ENCODE measurements at places on chromosomes 16 and 17. TPM values are rescaled to one million over a fixed set of nuclear protein-coding genes. Genes with fewer than 3 reads are reported as not detected.

- H3K27ac ChIP-seq = peak overlapping the region; percentile 97
- no peak for DNase-seq
These were observed 332 bp upstream of the VPS25 start for GRCh38 chr17:42772945-42773289.

DNA sequence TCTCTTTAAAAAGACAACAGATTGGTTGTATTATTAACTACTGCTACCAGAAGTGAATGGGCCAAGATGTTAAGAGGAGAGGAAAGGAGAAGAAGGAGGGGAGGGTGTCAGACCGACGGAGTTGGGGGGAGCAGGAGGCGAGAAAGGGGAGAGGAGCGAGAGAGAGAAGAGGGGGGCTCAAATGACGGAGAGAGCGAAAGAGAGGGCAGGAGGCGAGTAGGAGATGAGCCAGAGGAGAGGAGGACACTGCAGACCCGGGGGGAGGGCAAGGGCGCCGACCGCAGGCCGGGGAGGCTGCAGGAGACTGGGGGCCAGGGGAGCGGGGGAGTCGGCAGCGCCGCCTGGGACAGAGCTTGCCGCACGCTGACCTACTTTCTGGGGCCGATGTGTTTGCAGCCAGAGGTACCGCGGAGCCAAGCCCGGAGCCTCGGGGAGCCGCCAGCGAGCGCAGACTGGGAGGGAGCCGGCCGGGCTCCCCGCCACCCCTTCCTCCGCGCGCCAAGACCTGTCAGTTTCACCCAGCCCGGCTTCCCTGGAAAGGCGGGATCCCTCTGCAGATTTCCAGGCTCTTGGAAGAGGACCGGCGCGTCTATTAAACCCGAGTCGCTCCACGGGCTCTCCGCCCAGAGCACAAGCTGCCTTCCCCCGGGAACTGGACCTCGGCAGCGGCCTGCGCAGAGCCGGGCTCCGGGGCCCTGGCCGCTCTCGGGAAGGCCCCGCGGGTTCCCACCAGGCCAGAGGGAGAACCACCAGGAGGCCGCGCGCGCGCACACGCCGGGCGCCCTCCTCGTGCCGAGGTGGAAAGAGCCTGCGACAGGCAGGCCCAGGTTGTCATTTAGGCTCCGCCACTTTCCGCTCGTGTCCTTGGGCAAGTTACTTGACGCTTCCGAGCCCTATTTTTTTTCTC is 74.6 kb downstream of the CMC2 start:
- H3K27me3 ChIP-seq = peaks cover 55% of the 10 kb centered on the region
- DNase-seq = peak; percentile 36
- H3K36me3 ChIP-seq = no peaks in the 10 kb centered on the region
- peaks cover 7% of the 10 kb centered on the region for H3K4me1 ChIP-seq
- peak overlapping the region; percentile 70 for H3K4me3 ChIP-seq

SULT1A1 gene
- 20.9 TPM for total RNA-seq

GRCh38 chr16:21281698-21282389 is 3.8 kb upstream of the CRYM start:
- H3K36me3 ChIP-seq = no peaks in the 10 kb centered on the region
- H3K27ac ChIP-seq = no peak overlapping the region
- H3K4me3 ChIP-seq = peak overlapping the region; percentile 1
- H3K27me3 ChIP-seq = peaks cover 23% of the 10 kb centered on the region

C16orf74 gene
- total RNA-seq = 0.42 TPM

GRCh38 chr16:47213761-47214440 is 70.2 kb upstream of the NETO2 start:
- no peak overlapping the region for H3K4me3 ChIP-seq
- H3K4me1 ChIP-seq = no peaks in the 10 kb centered on the region
- no peak overlapping the region for H3K27ac ChIP-seq
- no peak for DNase-seq
- H3K36me3 ChIP-seq = peaks cover 7% of the 10 kb centered on the region

GRCh38 chr16:4257646-4258556 is 14.9 kb downstream of the TFAP4 start:
- H3K27ac ChIP-seq = no peak overlapping the region
- no peak for DNase-seq
- no peak overlapping the region for H3K4me3 ChIP-seq
- no peaks in the 10 kb centered on the region for H3K4me1 ChIP-seq
- no peaks in the 10 kb centered on the region for H3K27me3 ChIP-seq

DNA sequence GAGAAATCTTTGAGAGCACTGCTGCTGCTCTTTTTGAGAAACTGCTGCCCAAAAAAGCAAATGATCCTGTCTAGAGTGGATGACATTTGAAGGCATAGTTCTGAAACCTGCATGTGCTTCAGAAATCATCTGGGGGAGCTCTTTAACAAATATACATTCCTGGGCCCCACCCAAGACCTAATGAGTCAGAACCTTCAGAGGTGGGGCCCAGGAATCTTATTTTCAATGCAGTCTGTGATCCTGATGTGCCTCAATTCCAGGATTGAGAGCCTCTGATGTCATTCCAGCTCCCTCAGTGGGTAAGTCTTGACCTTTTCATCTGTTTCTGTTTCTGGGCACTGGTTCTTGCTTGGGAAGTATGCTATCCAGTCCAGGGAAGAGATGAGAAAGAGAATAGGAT is 42.3 kb downstream of the HNF1B start:
- H3K36me3 ChIP-seq = peaks cover 74% of the 10 kb centered on the region
- no peak overlapping the region for H3K4me3 ChIP-seq
- no peak overlapping the region for H3K27ac ChIP-seq
- no peak for DNase-seq
- H3K27me3 ChIP-seq = no peaks in the 10 kb centered on the region

GRCh38 chr17:47806026-47806912 is 15.3 kb downstream of the OSBPL7 start:
- no peak overlapping the region for H3K4me3 ChIP-seq
- H3K36me3 ChIP-seq = peaks cover 8% of the 10 kb centered on the region
- peaks cover 21% of the 10 kb centered on the region for H3K4me1 ChIP-seq

DNA sequence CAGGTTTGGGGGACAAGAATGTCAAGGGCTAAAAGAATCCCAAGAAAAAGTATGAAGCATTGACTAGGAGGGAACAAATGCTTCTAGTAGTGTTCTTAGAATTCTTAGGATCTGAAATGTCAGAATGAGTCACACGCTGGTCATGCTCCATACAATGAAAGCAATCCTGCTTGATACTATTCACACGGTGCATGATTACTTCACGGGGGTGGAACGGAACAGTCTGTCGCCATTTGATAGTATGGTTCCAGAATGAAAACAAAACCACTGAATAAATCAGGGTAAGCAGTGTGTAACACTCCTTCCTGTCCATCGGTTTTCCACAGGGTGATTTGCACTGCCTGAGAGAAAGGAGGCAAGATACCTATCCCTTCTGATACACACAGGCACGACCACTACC is 22.9 kb upstream of the YWHAE start:
- H3K4me3 ChIP-seq = no peak overlapping the region
- peaks cover 2% of the 10 kb centered on the region for H3K4me1 ChIP-seq
- no peak for DNase-seq
- peaks cover 15% of the 10 kb centered on the region for H3K36me3 ChIP-seq
- H3K27me3 ChIP-seq = no peaks in the 10 kb centered on the region

DNA sequence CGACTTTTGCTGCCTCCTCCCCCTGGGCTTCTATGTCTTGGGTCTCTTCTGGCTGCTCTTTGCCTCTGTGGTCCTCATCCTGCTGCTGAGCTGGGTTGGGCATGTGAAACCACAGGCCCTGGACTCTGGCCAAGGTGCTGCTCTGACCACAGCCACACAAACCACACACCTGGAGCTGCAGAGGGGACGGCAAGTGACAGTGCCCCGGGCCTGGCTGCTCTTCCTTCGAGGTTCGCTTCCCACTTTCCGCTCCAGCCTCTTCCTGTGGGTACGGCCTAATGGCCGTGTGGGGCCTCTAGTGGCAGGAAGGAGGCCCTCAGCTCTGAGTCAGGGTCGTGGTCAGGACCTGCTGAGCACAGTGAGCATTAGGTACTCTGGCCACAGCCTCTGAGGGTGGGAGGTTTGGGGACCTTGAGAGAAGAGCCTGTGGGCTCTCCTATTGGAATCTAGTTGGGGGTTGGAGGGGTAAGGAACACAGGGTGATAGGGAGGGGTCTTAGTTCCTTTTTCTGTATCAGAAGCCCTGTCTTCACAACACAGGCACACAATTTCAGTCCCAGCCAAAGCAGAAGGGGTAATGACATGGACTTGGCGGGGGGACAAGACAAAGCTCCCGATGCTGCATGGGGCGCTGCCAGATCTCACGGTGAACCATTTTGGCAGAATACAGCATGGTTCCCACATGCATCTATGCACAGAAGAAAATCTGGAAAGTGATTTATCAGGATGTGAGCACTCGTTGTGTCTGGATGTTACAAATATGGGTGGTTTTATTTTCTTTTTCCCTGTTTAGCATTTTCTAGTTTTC is 2.3 kb downstream of the GP1BA start:
- H3K4me1 ChIP-seq = peaks cover 9% of the 10 kb centered on the region
- H3K27ac ChIP-seq = peak overlapping the region; percentile 81
- DNase-seq = no peak
- no peak overlapping the region for H3K4me3 ChIP-seq
- no peaks in the 10 kb centered on the region for H3K27me3 ChIP-seq

DNA sequence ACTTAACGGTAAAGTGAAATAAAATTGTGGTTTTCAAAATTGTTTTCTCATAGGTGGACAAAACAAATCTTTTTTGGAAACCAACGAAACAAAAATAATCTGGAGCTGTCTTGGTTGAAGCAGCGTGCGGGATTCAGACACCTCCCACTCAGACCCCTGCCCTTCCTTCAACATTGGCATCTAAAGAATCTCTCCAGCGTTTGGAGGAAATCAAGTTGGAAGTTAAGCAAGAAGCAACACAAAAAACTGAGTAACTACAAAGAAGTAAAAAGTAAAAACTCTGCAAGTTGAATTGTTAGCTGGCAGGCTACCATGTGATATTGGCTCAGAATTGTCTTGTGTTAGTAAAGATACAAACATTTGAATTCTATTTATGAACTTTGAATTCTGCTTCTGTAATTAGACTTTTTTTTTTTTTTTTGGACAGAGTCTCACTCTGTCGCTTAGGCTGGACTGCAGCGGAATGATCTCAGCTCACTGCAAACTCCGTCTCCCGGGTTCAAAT is 361.0 kb upstream of the PMFBP1 start:
- peaks cover 9% of the 10 kb centered on the region for H3K36me3 ChIP-seq
- no peak for DNase-seq
- H3K4me1 ChIP-seq = no peaks in the 10 kb centered on the region
- no peaks in the 10 kb centered on the region for H3K27me3 ChIP-seq
- no peak overlapping the region for H3K4me3 ChIP-seq

DNA sequence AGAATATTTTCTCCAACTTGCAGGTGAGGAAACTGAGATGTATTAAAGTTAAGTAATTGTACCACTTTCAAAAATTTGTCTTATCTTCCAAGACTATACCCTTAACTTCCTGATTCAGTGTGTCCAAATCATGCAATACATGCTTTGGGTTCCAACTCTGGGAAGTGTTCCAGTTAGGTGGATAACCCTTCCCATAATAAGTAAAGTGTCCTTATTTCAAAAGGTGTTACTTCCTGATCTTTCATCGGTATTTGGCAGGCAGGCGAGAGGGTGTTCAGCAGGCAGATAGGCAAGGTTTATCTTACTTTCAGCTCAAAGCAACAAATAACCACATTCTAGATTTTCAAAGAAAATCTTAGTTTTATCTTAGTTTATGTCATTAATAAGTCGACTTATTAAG is 46.3 kb upstream of the ARHGAP44 start:
- peaks cover 2% of the 10 kb centered on the region for H3K36me3 ChIP-seq
- no peak for DNase-seq
- no peak overlapping the region for H3K4me3 ChIP-seq
- peaks cover 26% of the 10 kb centered on the region for H3K4me1 ChIP-seq
- H3K27me3 ChIP-seq = no peaks in the 10 kb centered on the region
- no peak overlapping the region for H3K27ac ChIP-seq

DNA sequence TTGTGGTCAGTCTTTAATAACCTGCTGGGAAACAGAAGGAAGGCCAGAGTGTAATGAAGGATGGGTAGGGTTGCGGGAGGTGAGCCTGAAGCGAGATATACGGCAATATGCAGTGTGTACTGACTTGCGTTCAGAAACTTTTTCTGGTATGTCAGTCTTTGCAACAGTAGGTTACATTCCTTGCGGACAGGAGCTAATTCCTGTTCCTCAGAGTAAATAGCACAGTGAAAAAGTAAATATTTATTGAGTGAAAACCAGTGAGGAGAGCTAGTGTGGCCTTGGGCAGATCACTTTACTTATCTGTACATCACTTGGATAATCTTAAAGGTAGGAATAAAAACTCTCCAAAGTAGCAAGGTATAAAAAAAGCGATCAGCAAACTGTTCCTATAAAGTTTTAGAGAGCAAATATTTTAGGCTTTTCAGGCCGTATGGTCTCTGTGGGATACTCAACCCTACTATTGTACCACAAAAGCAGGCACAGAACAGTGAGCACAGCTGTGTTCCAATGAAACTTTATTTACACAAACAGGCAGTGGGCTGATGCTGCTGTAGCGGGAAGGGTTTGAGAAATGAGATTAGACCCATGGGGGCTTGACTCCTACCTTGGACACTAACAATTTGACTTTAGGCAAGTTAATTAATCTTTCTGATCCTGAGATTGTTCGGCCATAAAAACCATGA is 348.0 kb downstream of the UTP18 start:
- H3K27me3 ChIP-seq = no peaks in the 10 kb centered on the region
- DNase-seq = no peak
- no peak overlapping the region for H3K4me3 ChIP-seq

DNA sequence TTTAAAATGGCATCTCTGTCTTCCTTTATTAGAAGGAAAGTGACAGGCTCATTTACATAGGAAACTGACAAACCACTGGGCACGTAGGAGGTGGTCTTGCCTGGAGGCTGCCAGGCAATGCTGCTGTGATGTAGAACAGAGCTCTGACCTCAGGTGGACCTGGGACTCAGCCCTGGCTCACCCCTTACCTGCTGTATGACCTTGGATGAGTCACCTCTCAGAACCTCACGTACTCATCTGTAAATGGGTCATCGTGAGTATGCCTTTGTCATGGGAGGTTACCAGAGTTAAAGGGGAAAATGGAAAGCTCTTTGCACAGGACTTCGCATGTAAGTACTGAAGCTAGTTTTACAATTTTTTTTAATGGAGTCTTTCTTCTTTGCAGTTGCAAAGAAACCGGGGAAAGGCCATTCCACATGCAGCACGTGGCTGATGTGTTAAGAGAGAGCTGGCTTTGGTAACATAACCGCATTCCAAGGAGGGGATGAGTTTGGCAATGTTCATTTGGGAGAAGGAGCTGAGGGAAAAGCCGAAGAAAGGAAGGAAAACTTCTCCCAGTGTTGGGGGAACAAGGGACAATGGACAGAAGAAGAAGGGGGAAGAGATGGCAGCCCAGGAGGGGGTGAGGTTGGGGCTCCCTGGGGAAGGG is 37.4 kb upstream of the LONP2 start:
- H3K4me3 ChIP-seq = no peak overlapping the region
- peaks cover 21% of the 10 kb centered on the region for H3K27me3 ChIP-seq
- DNase-seq = no peak
- peaks cover 9% of the 10 kb centered on the region for H3K4me1 ChIP-seq
- H3K27ac ChIP-seq = no peak overlapping the region
- H3K36me3 ChIP-seq = no peaks in the 10 kb centered on the region

AHSP gene
- total RNA-seq = not detected
